Ascending aorta (tissue), 2 donors: ENCODE measurements at places on chromosomes 16 and 17.

- H3K27me3 ChIP-seq, result no peaks in the 10 kb centered on the region
- no peaks in the 10 kb centered on the region for H3K36me3 ChIP-seq
- H3K4me3 ChIP-seq, result no peak overlapping the region
- DNase-seq, result no peak
- no peaks in the 10 kb centered on the region for H3K4me1 ChIP-seq
Measured at GRCh38 chr17:33460781-33461450, 167.8 kb upstream of the ASIC2 start.

DNA sequence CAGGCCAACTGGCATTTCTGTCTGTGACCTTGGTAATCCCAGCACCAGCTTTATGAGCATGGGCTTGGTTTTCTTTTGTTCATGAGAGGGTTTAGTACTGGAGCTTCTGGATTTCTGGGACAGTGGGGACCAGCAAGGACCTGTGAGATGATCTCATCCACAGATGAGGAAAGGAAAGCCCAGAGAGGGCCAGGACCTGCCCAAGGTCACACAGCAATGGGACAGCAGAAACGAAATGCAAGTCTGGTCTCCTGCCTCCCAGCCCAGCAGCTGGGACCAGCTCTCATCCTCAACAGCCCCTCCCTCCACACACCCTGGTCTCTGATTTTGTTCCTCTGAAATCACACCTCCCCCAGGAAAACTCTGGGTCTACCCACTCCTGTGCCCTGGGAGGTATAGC lies 7.2 kb downstream of the SPPL2C start:
- H3K36me3 ChIP-seq, result no peaks in the 10 kb centered on the region
- H3K4me3 ChIP-seq, result no peak overlapping the region
- H3K27me3 ChIP-seq, result no peaks in the 10 kb centered on the region
- no peaks in the 10 kb centered on the region for H3K4me1 ChIP-seq
- no peak for DNase-seq
- no peak overlapping the region for H3K27ac ChIP-seq

- H3K4me1 ChIP-seq, result no peaks in the 10 kb centered on the region
- H3K27ac ChIP-seq, result no peak overlapping the region
- H3K36me3 ChIP-seq, result no peaks in the 10 kb centered on the region
- no peaks in the 10 kb centered on the region for H3K27me3 ChIP-seq
- no peak overlapping the region for H3K4me3 ChIP-seq
Measured at GRCh38 chr17:73533127-73533526, 111.1 kb downstream of the SDK2 start.

GRCh38 chr17:43224146-43224705 lies 4.2 kb downstream of the CCDC200 start:
- H3K4me3 ChIP-seq, result no peak overlapping the region
- H3K27ac ChIP-seq, result no peak overlapping the region
- DNase-seq, result peak; percentile 37
- H3K36me3 ChIP-seq, result peaks cover 17% of the 10 kb centered on the region
- no peaks in the 10 kb centered on the region for H3K27me3 ChIP-seq

DNA sequence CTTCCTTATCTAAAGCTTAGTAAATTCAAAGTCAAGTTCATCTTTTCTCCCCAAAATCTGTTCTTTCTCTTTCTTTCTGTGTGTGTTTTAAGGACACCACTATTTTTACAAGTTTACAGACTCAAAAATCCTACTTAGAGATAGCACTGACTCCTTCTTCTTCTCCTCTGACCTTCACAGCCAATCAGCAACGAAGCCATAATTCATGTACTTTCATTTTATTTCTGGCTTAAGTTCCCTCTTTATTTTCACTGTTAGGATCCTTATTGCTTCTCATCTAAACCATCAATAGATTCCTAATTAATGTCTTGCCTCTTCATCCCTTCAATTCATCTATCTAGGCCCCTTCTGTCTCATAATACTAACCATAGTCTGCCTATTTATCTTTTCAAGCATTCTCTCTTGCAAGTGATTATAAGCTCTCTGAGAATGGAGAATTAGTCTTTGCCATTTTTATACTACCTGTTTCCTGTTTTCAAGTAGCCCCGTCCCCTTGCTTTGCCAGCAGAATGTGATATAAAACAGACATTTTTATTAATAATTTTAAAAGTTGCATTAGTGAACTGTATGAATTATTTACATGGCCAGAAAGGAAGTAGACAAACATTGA lies 27.0 kb downstream of the CDC27 start:
- no peak for DNase-seq
- peaks cover 4% of the 10 kb centered on the region for H3K4me1 ChIP-seq
- no peaks in the 10 kb centered on the region for H3K27me3 ChIP-seq
- no peak overlapping the region for H3K4me3 ChIP-seq
- H3K27ac ChIP-seq, result no peak overlapping the region

DNA sequence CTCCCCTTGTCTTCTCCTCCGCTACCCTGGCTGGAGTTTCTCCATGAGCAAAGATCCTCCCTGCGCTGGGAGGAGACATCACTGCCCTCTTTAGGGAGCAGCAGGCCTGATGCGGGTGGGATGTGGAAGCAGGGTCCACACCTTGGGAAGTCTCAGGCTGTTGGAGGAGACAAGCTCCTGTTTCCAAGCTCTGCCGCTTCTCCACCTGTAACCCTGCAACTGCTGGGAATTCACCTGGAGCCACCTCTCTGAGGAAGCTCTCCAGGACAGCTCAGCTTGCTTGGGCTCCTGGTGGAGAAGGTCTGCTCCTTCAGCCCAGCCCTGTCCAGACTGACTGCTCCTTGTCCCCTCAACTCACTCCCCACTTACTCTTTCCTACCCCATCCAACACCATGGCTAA lies 14.8 kb upstream of the C17orf107 start:
- no peaks in the 10 kb centered on the region for H3K27me3 ChIP-seq
- no peak overlapping the region for H3K4me3 ChIP-seq
- no peak for DNase-seq

DNA sequence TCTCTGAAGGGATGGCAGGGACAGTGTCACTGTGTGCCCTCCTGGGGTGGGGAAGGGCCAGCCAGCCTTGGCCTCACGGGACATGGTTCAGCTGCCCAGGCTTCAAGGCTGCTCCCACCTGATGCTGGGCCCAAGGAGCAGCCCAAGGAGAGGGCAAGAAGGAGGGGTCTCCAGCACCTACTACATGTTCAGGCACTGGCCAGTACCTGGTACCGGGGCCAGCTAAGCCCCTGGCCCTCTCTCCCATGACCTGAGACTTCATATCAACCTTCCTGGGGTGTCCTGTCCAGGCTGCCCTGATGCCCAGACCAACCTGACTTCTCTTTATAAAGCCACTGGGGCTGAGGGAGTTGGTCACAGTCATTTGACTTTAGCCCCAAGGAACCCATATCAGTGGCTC lies 1.3 kb downstream of the USH1G start:
- no peak overlapping the region for H3K27ac ChIP-seq
- H3K4me1 ChIP-seq, result peaks cover 11% of the 10 kb centered on the region
- no peak for DNase-seq
- no peaks in the 10 kb centered on the region for H3K36me3 ChIP-seq

DNA sequence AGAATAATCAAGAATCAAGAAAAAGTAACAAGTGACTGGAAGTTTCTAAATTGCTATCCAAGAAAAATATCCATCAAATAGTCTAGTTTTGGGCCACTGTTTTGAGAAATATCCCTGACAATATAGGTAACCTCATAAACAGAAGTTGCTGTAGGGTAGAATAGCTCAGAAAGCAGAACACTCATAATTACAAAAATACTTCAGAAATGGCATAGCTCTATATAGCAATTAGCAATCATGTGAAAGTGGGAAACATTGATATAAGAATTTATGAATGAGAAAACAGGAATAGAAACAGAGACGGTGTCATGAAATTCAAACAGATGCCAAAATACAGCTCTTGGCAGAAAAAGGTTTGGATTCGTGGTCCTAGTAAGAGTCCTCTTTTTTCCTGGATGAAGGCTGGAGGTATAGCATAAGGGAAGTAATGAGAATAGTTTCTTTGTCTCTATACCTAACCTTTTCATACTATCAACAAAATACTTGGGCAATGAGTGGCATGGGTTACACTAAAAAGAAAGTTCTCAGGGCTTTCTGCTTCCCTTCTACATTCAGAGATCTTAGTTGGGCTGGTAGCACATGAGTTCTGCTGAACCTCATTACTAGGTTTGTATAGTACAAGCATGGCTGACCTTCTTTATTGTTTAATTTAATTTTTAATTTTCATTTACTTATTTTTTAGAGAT lies 33.5 kb downstream of the SPAG9 start:
- H3K4me3 ChIP-seq, result no peak overlapping the region
- H3K27ac ChIP-seq, result peak overlapping the region; percentile 7
- no peak for DNase-seq
- peaks cover 27% of the 10 kb centered on the region for H3K4me1 ChIP-seq

GRCh38 chr16:30989469-30990047 lies 4.6 kb downstream of the HSD3B7 start:
- no peaks in the 10 kb centered on the region for H3K36me3 ChIP-seq
- H3K27me3 ChIP-seq, result no peaks in the 10 kb centered on the region
- H3K27ac ChIP-seq, result no peak overlapping the region

GRCh38 chr16:58377932-58378331 lies 14.3 kb upstream of the GINS3 start:
- no peaks in the 10 kb centered on the region for H3K36me3 ChIP-seq
- no peak overlapping the region for H3K27ac ChIP-seq
- no peak overlapping the region for H3K4me3 ChIP-seq
- no peak for DNase-seq
- no peaks in the 10 kb centered on the region for H3K27me3 ChIP-seq
- no peaks in the 10 kb centered on the region for H3K4me1 ChIP-seq

DNA sequence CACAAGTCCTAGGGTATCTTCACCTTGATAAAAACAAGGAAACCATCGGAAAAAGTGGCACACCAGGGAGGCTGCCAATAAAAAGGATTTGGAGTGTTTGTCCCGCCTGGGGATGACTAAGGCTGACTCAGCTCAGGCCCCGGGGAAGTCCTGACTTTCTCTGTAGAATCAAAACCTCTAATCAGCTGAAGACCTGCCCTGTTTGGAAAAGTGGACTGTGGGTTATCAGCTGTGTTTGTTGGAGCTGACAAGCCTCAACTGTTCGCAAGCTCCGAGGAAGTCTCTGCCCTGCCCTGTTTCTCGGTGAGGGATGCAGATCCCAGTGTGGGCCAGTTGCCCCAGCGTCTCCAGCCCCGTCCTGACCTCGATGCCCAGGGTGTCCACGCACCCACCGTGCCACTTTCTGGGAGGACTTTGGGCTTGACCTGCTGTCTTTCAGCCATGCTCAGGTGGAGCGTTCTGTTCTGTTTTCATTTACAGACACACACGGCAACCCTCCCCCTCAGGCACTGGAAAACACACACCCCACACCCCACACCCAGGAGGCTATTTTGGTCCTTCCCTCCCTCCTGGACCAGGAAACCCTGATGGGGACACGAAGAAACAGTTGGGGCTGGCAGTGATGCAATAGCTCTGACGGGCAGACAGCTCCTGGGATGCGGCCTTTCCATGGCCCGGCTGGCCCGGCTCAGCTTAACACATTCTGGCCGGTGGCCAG lies 27.6 kb upstream of the PITPNA start:
- DNase-seq, result peak; percentile 92
- peak overlapping the region; percentile 84 for H3K27ac ChIP-seq
- H3K27me3 ChIP-seq, result no peaks in the 10 kb centered on the region
- peak overlapping the region; percentile 8 for H3K4me3 ChIP-seq
- peaks cover 6% of the 10 kb centered on the region for H3K36me3 ChIP-seq

- H3K4me1 ChIP-seq, result peaks cover 24% of the 10 kb centered on the region
- no peaks in the 10 kb centered on the region for H3K27me3 ChIP-seq
- no peak overlapping the region for H3K27ac ChIP-seq
- H3K36me3 ChIP-seq, result peaks cover 54% of the 10 kb centered on the region
- no peak for DNase-seq
- no peak overlapping the region for H3K4me3 ChIP-seq
Measured at GRCh38 chr16:11691771-11692170, 23.5 kb downstream of the SNN start.

DNA sequence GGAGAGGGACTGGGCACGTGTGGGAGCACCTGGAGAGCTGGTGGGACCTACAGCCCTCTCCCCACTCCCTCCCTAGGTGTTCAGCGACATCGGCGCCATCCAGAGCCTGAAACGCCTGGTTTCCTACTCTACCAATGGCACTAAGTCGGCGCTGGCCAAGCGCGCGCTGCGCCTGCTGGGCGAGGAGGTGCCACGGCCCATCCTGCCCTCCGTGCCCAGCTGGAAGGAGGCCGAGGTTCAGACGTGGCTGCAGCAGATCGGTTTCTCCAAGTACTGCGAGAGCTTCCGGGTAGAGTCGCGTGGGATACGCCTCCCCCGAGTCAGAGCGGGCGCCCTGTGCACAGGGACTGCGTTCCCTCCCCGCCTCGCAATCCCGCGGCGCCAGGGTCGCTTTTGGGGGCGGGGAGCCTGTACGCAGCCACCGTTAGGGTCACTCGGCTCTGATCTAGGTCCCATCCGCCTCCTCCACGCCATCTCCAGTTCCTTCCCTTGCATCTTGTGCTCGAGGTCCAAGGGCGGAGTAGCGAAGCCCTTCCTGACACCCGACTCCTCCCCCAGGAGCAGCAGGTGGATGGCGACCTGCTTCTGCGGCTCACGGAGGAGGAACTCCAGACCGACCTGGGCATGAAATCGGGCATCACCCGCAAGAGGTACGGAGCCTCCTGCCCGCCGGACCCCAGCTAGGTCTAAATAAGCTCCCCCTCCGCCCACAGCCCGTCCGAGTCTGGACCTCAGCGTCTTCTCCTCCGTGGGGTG lies 13.0 kb downstream of the SARM1 start:
- H3K27ac ChIP-seq, result no peak overlapping the region
- DNase-seq, result no peak
- H3K27me3 ChIP-seq, result no peaks in the 10 kb centered on the region
- H3K4me3 ChIP-seq, result peak overlapping the region; percentile 60
- peaks cover 27% of the 10 kb centered on the region for H3K36me3 ChIP-seq
- no peaks in the 10 kb centered on the region for H3K4me1 ChIP-seq

DNA sequence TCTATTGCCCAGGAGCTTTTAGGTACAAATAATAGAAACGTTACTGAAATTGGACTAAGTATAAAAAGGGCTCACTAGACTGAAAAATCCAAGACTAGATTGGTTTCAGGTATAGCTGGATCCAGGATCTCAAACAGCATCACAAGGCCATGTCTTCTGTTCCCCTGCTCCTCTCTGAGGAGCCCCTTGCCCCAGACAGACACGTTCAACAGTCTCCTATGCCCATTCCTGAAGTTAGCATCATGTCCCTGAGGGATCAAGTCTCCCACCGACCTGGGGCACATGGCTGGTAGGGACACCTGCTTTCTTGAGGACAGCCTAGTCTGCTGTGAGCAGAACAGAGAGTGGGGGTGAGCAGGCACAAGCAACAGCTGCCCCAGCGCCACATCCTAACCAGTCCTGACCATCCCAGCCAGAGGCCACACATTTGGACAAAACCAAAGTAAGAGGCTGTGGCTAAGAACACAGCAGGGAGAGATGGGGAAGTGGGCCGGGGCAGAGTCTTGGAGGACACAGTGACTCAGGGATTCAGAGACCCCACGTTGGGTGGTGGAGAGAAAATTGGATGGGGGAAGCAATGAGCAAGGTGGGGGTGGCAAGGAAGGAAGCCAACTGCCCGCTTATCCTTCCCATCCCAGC lies 10.5 kb upstream of the MMP2 start:
- no peak overlapping the region for H3K4me3 ChIP-seq
- no peaks in the 10 kb centered on the region for H3K27me3 ChIP-seq
- peaks cover 11% of the 10 kb centered on the region for H3K4me1 ChIP-seq
- no peak for DNase-seq
